ENCODE measurements at places on chromosomes 1 and 21.

DNA sequence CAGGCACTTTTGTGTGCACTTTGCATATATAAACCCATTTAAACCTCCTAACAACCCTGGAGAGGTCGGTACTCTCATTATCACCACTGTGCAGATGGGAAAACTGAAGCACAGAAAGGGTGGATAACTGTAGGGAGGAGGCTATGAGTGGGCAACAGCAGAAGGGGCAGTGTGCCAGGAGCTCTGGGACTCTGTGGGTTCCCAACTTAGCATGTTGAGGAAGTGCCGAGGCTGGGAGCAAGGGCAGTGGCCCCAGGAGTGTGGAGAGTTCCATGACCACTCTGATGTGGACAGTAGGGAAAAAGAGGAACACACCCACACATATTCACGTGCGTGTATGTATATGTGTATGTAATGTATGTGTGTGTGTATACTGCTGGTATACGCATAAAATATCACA lies 25.7 kb upstream of the KCNC4 start:
- DNase-seq: no peak

GRCh38 chr1:172141341-172141881 lies 279.1 kb upstream of the C1orf105 start:
- no peak for DNase-seq

DNA sequence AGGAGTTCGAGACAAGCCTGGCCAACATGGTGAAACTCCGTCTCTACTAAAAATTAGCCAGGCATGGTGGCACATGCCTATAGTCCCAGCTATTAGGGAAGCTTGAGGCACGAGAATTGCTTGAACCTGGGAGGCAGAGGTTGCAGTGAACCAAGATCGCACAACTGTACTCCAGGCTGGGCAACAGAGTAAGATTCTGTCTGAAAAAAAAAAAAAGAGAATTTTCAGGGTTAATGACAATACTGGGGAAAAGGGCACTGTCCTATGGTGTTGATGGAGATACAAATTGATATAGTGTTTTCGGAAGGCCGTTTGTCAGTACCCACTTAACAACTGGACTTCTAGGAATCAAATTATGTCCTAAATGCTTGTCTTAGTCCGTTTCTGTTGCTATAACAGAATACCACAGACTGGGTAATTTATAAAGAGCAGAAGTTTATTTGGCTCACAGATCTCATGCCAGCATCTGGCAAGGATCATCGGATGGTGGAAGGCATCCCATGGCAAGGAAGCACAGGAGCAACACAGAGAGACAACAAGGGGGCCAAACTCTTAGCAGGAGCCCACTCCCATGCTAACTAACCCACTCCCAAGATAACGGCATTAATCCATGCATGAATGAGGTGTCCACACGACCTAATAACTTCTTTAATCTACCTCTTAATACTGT lies 41.3 kb downstream of the ZBTB8A start:
- no peak for DNase-seq

DNA sequence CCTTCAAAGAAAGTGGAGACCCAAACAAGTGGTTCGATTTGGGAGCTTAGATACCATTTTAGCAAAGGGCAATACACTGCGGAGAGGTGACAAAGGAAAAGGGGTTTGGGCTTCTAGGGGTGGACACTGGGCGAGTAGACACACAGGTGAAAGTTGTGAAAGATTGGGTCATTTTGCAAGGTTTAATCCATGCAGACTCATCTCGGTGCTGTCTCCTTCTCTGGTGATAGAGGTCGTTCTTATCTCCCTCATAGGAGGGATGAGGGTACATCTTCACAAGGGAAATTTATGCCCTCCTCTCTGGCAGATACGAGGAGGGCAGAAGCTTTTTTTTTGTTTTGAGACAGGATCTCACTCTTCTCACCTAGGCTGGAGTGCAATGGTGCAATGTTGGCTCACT lies 6.4 kb upstream of the IGSF5 start:
- DNase-seq: no peak

- DNase-seq: no peak
Measured at GRCh38 chr1:175385316-175385715, 192.7 kb upstream of the KIAA0040 start.

- no peak for DNase-seq
Measured at GRCh38 chr1:24932284-24932683, 2.2 kb upstream of the RUNX3 start.

- DNase-seq: no peak
Measured at GRCh38 chr1:214842856-214843255, 239.7 kb upstream of the KCNK2 start.

GRCh38 chr1:43011020-43011419 lies 52.4 kb upstream of the SLC2A1 start:
- DNase-seq: no peak

- no peak for DNase-seq
Measured at GRCh38 chr1:60227601-60228000, 154.0 kb upstream of the C1orf87 start.

- no peak for DNase-seq
Measured at GRCh38 chr1:212938846-212939245, 11.5 kb upstream of the VASH2 start.

- DNase-seq: no peak
Measured at GRCh38 chr1:169508432-169509338, 22.9 kb upstream of the SLC19A2 start.

DNA sequence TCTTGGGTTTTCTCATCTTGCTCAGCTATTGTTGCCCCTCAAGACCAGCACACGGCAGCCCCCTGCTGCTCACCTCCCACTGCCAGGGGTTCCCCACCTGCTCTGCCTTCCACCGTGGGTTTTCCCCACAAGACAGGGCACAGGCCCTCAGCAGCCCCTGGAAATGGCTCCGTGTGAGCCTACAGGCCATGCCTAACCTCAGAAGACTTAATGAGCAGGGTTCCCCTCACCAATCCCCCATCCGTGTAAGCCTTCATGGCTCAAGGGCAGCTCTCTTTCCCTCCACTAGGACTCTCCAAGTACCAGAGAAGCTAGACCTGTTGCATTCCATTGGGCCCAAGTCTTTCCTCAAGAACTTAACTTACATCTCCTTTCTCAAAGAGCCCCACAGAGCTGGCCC lies 18.4 kb upstream of the RCAN3 start:
- DNase-seq: no peak

- DNase-seq: no peak
Measured at GRCh38 chr1:201831371-201831770, 2.4 kb downstream of the IPO9 start.

DNA sequence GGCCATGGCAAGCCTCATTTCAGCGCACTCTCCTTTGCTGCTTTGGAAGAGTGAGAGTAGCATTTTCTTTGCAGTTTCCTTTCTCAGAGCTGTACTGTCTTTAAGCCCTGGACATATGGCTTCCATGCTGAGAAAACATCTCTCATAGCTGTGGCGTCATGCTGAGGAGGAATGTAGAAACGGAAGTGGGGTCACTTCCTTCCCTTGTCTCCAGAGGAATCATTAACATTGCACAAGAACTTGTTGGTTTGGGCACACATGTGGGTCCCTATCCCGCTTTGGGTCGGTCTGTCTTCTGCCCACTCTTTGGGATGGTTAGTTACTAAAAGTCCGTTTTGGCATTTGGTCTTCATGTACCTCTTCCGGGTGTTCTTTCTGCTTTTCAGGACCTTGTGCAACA lies 5.6 kb downstream of the MFN2 start:
- no peak for DNase-seq

- DNase-seq: no peak
Measured at GRCh38 chr1:6998267-6998666, 213.0 kb downstream of the CAMTA1 start.

GRCh38 chr21:24759348-24760075 lies 847.8 kb downstream of the MRPL39 start:
- no peak for DNase-seq

DNA sequence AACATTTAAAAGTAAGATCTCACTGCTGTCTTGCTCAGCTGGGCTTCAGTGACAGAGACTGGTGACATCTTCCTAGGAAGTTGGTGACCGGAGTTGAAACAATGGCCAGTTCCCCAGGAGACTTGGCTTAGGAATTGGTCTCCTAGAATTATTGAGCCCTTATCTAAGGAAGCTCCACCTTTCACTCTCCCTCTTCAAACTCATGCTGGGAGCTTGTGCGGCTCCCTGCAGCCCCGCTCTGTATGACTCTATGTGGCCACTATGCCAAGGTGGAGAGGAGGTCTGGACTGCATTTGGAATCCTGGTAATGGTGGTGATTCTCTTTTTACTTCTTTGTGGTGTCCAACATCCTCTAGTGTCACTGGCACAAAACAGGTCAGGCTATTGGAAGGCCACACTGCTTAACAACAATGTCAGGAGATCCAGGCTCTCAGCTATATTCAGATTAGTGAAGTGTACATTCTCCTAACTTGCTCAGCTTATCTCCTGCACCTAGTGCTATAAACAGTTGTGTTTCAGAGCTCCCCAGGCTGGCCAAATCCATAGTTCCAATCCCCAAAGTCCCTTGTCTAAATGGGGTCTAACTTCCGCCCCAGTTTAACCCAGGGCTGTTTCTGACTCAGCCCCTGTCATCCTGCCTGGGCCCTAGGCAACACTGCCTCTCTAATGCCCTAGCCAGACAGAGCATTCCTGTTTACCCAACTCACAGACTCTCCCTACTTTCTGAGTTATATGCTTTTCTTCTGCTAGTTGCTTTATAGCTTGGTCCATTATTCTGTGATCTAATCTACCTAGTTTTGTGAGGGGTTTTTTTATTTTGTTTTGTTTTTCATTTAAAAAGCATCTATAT lies 18.3 kb downstream of the ATP2B4 start:
- DNase-seq: no peak

- no peak for DNase-seq
Measured at GRCh38 chr1:13832536-13832935, 132.5 kb downstream of the PRDM2 start.

DNA sequence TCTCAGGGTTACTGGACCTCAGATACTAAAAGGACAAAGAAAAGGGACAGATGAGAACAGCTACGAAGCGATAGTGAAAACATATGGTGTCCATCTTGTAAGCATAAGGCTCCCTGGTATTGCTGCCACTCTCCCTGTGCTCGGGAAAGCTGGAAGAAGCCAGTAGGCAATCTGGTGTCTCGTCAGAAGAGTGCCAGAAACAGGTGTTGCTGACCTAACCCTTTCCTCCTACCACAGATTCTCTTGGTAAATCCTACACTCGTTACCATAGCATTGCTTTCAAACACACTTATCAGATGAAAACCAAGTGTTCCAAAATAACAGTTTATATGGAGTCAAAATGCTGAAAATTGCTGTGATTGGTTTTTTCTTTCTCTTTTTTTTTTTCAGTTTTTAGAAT lies 146.3 kb downstream of the NRIP1 start:
- DNase-seq: no peak

GRCh38 chr1:79043506-79043905 lies 37.0 kb upstream of the ADGRL4 start:
- no peak for DNase-seq

- DNase-seq: no peak
Measured at GRCh38 chr1:200128944-200129879, 101.7 kb downstream of the NR5A2 start.

GRCh38 chr1:225737161-225737560 lies 40.5 kb upstream of the SRP9 start:
- no peak for DNase-seq

GRCh38 chr1:22154626-22155025 lies 11.7 kb upstream of the WNT4 start:
- DNase-seq: no peak

DNA sequence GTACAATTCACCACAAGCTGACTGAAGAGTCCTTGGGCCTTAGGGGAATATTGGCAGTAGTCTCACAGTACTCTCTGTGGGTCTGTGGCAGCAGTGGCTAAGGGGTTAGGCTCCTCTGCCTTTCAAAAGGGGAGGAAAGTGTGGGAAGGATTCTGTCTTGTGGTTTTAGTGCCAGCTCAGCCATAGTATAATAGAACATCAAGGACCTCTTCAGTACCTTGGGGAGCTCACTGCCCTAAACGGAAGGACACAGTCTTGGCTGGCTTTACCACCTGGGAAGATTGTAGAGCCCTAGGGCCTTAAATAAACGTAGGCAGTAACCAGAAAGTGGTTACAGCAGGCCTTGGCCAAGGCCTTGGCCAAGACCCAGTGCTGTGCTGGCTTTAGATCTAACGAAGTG lies 265.7 kb downstream of the COL11A1 start:
- DNase-seq: no peak

GRCh38 chr1:107003972-107004371 lies 52.5 kb upstream of the PRMT6 start:
- DNase-seq: no peak

- DNase-seq: no peak
Measured at GRCh38 chr1:84353695-84354094, 44.6 kb upstream of the DNASE2B start.
